GM03348 (cell line): ENCODE measurements at places on chromosomes 6 and 20.

DNA sequence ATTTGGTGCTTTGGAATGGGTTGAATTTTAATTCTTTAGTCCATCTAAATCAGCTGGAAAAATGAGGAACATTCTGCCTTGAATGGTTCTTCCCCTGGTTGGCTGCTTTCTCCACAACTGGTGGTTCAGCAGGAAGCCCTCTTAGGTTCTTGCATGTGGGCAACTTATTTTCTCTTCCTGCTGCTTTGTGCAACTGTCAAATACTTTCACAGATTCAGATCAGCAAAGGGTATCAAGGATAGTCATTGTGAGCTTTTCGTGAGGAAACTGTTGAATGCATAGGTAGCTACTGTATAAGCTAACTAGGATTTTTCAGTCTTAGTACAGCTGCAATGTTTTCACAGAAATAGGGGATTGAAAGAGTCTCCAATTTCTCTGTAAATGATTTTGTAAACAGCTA, 72.9 kb upstream of the MRAP2 start:
- no peak for DNase-seq

DNA sequence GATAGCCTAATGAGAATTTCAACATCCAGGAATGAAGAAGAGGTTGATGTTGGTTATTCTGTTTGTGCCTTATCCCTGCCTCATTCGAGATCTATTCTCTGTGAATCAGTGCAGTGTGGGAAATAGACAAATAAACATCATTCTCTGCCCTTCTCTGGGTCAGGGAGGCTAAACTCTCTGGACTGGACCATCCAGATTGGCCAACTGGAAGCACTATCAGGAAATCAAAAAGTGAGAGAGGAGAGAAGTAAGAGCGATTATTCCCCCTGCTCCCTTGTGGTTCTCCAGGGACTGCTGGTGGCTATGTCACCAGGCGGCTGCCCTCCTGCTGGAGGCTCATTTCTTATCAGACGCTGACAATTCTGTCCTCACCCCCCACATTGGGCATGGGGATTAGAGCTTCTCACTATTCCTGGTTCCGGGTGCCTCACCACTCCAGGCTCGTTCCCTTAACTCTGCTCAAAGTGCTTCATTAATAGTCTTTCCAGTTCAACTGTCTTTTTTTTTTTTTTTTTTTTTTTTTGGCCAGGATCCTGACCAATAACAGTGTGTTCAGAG, 201.7 kb upstream of the RREB1 start:
- no peak for DNase-seq

GRCh38 chr6:81759782-81760181, 7.3 kb upstream of the TENT5A start:
- no peak for DNase-seq

GRCh38 chr20:63618291-63618980, 8.5 kb downstream of the GMEB2 start:
- no peak for DNase-seq

- DNase-seq = no peak
Observed at GRCh38 chr20:32511358-32512046, 73.6 kb downstream of the NOL4L start.

DNA sequence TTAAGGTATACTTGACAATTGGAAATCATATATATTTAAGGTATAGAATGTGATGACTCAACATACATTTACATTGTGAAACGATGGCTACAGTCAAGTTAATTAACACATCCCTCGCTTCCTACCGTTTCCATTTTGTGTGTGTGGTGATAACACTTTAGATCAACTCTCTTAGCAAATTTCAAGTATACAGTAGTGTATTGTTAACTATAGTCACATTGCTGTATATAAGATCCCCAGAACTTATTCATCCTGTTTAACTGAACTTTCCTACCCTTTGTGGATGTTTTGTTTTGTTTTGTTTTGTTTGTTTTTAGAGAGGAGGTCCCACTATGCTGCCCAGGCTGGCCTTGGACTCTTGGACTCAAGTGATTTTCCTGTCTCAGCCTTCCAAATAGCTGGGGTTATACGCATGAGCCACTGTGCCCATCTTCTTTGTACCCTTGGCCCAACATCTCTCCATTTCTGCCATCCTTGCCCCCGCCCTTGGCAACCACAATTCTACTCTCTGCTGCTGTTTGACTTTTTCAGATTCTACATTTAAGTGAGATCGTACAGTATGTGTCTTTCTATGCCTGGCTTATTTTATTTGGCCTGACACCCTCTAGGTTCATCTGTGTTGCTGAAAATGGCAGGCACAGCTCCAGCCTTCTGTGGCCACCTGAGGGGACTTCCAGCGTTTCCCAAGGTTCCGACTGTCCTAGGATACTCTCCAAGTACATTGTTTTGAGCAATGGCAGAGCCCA, 90.5 kb upstream of the SNX9 start:
- no peak for DNase-seq

- no peak for DNase-seq
Observed at GRCh38 chr20:56764671-56765070, 135.6 kb downstream of the TFAP2C start.

DNA sequence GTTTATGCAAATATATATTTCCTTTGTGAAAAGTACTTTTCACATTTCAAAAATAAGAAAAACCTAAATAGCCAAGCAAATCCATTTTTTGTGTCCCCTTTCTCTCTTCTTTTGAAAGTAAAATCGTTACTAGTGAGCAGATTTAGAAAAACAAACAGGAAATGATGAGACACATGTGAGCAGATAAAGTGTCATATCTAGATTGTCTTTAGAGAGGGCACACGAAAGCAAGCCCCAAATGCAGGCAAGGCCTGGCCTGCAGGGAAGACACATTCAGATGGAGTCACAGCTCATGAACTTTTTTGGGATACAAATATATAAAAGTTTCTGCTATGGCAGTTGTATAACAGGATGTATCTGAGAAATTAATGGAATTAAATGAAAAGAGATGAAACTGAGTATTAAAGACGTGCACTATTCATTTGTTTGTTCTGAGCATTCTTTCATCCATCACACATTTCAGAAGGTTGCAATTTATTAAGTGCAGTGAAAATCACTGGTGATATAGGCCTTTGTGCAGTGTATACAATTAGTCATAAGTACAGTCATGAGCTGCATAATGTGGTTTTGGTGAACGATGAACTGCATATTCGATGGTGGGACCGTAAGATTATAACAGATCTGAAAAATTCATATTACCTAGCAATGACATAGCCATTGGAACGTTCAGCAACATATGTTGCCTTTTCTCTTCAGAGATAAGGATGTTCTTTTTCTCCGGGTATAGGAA, 101.4 kb downstream of the PACRG start:
- DNase-seq = no peak

DNA sequence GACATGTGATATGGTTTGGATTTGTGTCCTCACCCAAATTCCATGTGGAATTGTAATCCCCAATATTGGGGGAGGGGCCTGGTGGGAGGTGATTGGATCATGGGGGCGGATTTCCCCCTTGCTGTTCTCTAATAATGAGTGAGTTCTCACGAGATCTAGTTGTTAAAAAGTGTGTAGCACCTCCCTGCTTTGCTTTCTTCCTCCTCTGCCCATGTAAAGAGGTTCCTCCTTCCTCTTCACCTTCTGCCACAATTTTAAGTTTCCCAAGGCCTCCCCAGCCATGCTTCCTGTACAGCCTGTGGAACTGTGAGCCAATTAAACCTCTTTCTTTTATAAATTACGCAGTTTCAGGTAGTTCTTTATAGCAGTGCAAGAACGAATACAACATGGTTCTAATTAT, 2.1 kb upstream of the ZNF451 start:
- DNase-seq = no peak

DNA sequence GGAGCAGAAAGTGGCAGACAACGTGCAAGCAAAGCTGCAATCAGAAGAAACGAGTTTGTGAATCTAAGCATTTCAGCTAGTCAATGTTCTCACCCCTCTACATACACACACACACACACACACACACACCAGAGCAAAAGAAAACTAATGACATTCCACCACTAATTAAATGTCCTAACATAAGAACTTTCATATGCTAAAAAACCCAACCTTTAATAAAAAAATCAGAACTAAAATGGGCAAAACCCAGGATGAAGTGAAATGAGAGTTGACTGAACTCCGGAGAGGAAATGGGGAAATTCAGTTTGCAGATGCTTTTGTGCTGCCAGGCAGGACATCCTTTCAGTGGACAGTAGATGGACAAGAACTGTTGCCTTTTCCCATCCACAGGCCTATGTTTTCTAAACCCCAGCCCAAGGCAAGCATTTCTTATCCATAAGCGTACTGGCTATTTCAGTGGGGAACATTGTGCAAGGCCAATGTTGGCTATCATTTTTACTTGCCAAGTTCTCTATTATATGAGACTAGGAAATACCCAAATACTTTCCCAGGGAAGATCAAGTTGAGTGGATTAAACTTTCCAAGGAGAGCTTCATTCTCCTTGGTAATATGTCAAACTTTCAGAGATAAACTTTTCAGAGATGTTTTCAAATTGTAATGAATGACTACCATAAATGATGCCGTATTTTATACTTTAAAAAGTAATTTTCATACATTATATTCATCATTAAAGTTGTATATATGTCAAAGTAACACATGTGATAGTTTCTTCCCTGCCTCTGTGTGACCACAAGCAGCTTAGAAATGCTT, 27.3 kb downstream of the RIN2 start:
- peak; percentile 24 for DNase-seq
